ENCODE measurements at places on chromosomes 3 and 15.

GRCh38 chr15:94229591-94230369, 1.6 kb upstream of the MCTP2 start:
- no peak for DNase-seq

- DNase-seq: no peak
These were observed 199.5 kb upstream of the LPP start for GRCh38 chr3:187954516-187954872.

DNA sequence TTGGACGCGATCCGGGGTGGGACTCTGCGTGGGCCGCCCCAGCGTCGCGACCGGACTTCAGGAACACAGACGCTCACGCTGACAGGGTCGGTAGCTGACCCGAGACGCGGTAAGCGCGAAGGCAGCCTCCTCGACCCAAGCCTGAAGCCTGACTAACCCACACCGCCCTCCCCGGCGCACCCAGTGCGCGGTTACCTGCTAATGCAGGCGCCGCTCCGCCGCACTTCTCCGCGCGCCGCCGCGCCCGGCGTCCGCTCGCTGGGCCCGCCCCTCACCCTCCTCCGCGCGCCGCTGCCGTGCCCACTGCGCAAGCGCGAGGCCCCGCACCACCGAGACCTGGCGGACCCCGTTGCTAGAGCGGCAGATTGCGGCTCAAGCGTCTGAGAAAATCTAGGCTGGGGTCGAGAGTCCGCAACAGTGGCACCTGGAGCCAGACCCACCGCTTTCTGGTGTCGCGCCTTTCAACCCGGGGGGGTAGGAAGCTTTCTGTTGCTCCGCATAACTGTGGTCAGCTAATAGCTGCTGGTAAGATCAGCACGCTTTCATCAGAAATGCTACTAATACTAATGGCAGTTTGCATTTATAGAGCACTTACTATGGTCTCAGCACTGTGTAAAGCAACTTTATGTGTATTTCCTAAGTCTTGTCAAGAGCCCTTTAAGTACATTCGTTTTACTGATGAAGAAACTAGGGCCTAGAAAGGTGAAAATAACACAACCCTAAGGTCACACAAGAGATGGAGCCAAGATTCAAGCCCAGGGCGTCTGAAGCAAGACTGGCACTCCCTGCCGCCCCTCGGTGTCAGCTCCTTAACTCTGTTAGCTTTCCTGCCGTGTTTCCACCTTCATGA, at the start of gene TBCCD1:
Gene TBCCD1 (minus strand): TSS at position 268 of the 850 bp plus-strand sequence. CDS start 3,010 bp downstream, outside the sequence.
- DNase-seq: peak; percentile 91

GRCh38 chr15:79209116-79209515, 73.4 kb upstream of the ANKRD34C start:
- DNase-seq: peak; percentile 53

DNA sequence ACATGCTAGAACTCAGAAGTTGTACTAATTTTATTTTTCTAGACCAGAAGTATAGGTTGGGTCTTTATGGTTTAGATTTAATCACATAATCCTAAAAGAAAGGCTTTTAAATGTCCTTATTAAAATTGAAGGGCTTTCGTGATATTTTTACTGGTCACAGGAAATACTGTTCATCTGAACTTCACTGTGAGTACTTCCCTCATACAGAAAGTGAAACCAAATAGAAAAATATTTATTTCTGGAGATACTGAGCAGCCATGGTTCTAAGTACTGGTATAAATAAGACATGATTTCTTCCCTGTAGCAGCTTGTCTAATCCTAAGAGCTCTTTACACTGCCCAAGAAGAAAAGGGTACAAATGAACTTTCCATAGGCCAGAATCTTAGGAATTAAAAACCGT, 2.0 kb downstream of the SNRK start:
- no peak for DNase-seq

DNA sequence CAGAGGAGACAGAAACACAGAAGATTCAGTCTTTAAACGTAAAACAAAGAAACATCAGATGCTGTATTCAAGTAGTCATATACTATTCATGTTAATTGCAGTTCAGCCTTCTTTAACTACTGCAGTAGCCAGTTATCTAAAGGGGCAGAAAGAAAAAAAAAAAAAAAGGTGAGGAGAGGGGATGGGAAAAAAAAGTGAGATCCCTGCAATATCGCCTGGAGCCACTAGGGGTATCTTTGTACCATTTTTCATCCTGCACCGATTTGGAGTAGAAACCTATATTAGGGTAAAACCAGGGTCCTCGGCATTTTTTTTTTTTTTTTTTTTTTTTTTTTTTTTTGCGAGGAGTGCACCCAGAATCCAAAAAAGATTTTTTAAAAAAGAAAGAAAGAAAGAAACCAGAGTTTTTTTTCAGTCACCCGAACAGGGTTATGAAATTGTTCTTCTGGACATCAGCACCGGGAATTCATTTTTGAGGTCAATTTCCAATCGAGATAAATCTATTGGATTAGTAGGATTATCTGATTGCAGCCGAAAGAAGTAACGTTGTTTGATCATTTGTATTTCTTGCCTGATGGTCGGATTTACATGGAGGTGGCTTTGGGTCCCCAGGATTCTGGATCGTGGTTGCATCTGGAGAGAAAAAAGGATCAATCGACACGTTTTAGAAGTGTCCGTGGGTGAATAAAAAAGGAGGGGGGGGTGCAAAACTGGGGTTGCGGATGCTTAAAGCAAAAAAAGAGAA, 186.7 kb downstream of the NLGN1 start:
- DNase-seq: peak; percentile 16

Data from BE2C (cell line).